Esophagus squamous epithelium (tissue), 5 donors: ENCODE measurements at places on chromosomes 6 and 20.

DNA sequence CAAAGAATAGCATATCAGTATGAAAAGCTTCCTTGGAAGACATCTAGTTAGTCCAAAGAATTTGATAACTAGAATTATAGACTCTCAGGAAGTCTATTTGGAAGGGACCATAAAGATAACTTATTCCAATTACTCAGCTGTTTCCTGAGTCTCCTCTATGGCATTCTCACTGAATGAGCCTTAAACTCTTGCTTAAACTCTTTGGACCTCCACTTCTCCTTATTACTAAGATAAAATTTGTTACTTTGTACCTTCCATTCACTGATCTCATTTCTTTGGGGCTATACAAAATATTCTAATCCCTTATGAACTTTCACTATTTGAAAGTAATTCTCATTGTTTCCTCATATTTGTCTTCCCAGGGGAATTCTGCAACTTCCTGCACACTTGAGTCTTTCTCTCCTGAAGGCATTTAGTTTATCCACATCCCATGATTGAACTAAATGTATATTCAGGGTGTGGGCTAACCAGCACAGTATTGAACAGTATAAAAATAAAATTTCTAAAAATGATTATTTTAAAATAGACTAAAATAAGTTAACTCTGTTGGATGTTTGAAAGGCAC is 67.1 kb upstream of the NOTCH4 start:
- DNase-seq: no peak

GRCh38 chr6:15401769-15402250 is 155.9 kb downstream of the JARID2 start:
- DNase-seq: no peak

DNA sequence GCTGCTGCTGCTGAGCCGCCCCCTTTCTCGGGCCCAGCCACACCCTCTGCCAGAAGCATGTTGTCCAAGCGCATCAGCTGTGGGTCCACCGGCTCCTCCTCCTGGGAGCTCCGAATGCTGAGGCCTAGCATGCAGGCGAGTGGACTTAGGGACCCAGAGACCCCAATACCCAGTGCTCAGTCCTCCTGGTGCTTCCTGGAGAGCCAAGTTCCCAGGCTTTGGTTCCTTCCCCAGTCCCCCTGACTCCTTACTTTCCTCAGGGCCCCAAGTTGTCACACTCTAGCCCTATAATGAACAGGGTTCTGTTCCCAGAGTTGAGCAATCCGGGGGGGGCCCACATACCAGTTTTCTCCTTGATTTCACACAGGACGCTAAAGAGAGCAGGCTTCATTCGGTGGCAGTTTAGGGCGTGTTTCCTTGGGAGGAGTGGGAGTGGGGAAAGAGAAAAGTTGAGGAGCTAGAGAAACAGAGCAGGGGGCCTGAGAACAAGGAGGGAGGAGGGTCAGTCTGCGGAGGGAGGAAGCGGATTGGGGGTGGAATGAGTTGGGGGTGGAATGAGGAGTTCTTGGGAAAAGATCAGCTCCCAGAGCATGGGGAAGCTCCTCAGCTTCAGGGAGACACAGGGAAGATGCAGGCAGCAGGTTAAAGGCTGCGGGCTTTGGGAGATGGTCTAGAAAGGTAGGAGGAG is 1.5 kb downstream of the PBX2 start:
- no peak for DNase-seq

- no peak for DNase-seq
Measured at GRCh38 chr6:65052626-65053025, 654.4 kb downstream of the EYS start.

DNA sequence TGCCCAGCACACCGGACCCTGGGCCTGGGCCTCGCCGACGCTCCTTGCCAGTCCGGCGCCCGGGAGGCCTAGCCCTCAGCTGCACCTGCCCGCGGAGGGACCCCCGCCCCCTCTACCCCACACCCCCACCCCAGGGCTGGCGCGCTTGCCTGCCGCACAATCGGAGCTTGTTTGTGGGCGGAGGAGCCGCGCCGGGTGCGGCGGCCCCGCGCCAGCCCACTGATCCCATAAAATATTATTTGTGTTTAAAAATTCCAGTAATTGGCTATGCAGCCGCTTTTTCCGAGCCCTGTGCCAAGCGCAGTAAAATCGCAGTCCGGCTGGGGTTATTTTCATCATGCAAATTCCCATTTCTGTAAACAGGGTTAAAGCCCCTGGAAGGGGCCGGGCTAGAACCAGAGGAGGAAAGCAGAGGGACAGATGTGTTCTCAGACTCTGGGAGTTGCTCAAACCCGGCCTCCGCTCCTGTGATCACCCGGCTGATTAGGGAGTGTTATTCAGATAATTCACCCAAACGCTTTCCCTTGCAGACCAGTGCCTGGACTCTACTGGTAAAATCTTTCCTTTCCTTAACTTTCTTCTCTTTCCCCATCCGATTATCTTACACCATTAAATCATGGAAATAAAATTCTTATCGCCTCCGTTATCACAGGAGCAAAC is 93.1 kb downstream of the NCR2 start:
- DNase-seq: no peak

- DNase-seq: no peak
Measured at GRCh38 chr6:7589221-7589620, 777 bp upstream of the SNRNP48 start.

- DNase-seq: no peak
Measured at GRCh38 chr20:38892091-38892981, 33.9 kb upstream of the FAM83D start.

GRCh38 chr6:159758031-159759001 is 3.5 kb upstream of the ACAT2 start:
- DNase-seq: no peak

DNA sequence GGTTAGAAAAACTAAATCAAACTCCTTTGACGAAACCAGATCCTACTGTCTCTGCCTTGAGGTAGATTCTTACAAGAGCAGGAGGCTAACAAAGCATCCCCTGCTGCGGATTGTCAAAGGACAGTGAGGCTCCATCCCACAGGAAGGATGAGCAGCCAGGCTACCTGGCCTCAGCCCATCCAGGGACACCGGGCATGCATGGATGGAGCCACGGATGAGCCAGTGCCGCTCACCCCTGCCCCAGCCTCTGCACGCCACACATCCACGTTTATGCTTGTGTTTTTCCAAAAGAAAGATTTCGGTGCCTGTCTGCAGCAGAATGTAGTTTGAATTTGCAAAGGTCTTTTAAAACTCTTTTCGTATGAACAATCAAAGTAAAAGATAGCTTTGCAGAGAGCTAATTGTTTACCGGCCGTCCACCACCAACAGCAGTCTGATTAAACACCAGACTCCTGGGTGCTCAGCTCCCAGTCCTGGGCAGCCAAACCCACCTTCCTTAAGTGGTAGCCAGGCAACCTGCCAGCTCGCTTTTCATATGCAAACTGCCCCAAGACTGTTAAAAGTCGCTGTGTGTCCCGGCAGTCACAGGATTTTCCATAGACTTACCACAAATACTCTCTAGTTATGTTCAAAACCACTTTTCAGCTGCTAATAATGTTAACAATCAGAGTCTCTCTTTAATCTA is 999 bp downstream of the THBS2 start:
- no peak for DNase-seq

GRCh38 chr6:113185299-113185698 is 671.8 kb upstream of the MARCKS start:
- no peak for DNase-seq

DNA sequence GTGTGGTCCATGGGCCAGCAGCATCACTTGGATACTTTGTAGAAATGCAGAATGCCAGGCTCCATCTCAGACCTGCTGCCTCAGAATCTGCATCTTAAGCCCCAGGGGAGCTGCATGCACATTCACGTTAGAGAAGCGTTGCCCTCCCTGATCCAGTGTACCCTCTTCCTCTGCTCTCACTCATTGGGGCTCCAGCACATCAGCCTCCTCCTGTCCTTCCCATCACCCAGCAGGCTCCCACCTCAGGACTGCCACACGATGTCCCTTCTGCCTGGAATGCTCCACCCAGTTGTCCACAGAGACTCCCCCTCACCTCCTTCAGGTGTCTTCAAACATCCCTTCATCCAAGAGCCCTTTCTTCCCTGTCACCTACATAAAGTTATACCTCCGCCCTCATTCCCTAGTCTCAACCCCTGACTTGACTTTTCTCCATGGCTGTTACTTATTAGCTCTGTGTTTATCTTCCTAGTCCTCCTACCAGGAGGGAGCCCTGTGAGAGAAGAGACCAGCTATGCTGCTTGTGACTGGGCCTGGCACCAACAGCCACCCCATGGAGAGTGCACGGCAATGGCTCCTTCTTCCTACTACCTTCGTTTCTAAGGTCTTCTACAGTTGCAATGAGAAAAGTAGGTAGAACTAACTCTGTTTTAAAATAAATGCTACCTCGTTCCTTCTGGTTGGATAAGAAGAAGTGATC is 3.3 kb upstream of the ACSS1 start:
- no peak for DNase-seq

DNA sequence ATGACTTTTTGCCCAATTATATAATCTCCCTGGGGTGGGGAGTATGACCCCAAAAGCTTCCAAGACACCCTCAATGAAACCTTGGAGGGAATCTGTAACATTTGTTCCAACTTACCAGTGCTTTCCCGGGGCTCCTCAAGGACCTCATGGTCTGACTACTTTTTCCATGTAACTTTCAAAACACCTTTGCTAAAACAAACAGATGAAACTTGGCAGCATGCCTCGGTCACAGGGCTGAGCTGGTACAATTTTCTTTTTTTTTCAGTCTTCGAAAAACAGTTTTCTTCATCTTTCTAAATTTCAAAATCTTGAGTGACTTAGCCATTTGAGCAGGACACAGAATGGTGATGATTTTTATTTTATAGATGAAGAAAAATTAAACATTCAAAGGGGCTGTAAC is 241.2 kb downstream of the BMP7 start:
- DNase-seq: no peak
